ENCODE measurements at places on chromosomes 12 and 14.

- H3K4me1 ChIP-seq: peaks cover 4% of the 10 kb centered on the region
- no peak for DNase-seq
- no peak overlapping the region for H3K4me3 ChIP-seq
- peaks cover 23% of the 10 kb centered on the region for H3K36me3 ChIP-seq
Observed at GRCh38 chr14:81200054-81200453, 20.7 kb downstream of the GTF2A1 start.

- no peak overlapping the region for H3K27ac ChIP-seq
- no peaks in the 10 kb centered on the region for H3K36me3 ChIP-seq
- H3K27me3 ChIP-seq: peaks cover 12% of the 10 kb centered on the region
- H3K4me3 ChIP-seq: no peak overlapping the region
Observed at GRCh38 chr12:62909340-62909739, 25.6 kb downstream of the PPM1H start.

DNA sequence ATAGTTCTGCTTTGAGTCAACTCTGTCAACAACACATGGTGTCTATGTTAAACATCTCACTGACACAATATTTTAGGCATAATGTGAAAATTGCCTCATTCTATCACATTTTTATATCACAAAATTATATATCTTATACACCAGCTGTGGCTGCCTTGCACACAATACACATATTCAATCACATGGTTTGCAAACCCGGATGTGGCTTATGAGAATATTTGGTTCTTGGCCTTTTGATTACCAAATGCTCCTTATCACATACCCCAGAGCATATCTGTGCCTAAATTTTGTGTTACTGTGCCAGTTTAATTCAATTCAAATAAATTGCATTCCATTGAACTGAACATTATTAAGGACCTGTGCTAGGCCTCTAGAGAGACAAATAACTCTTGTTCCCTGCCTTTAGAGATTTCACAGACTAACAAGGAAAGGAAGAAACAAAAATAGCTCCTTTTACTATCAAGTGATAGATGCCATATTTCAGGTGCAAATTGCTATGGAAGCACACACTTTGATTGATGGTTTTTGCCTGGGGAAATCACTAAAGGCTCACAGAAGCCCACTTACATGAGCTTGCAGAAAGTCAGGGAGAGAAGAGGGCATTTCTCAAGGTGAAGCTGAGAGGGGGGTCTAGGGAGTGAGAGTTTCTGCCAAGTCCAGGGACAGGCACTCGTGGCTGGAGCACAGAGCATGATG, 63.4 kb downstream of the PPP1R36 start:
- H3K4me1 ChIP-seq: no peaks in the 10 kb centered on the region
- no peak overlapping the region for H3K27ac ChIP-seq
- H3K27me3 ChIP-seq: peaks cover 1% of the 10 kb centered on the region
- no peaks in the 10 kb centered on the region for H3K36me3 ChIP-seq

DNA sequence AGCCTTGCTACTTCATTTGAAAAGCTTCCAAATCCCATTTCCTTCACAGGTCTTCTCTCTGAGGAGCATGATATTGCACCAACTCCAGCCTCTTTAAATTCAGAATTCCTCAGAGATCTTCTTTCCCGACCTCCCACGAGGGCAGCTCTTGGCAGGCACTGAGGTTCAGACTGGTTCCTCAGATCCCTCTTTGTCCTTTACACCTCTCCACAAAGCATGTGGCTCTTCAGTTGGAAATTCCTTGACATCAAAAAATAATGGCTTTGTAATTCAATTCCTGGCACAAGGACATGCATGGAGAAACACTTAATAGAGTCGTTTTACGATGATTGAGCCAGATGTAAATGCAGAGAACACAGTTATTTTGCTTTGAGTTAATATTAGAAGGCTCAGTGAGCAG, 63.2 kb upstream of the TMX1 start:
- H3K27me3 ChIP-seq: peaks cover 7% of the 10 kb centered on the region
- DNase-seq: no peak
- H3K27ac ChIP-seq: no peak overlapping the region
- H3K36me3 ChIP-seq: no peaks in the 10 kb centered on the region

GRCh38 chr14:73026243-73026844, 562 bp downstream of the ZFYVE1 start:
- H3K4me1 ChIP-seq: peaks cover 37% of the 10 kb centered on the region
- H3K36me3 ChIP-seq: peaks cover 16% of the 10 kb centered on the region
- H3K4me3 ChIP-seq: peak overlapping the region; percentile 100
- H3K27me3 ChIP-seq: no peaks in the 10 kb centered on the region
- no peak for DNase-seq

All from memory B cell (primary cell).